Skin of body (tissue), 3 donors: ENCODE measurements at places on chromosomes 5 and 9.

- DNase-seq = peak; percentile 57
Observed at GRCh38 chr9:38318759-38319495, 73.6 kb upstream of the ALDH1B1 start.

- DNase-seq = no peak
Observed at GRCh38 chr9:97855899-97856298, 2.9 kb downstream of the FOXE1 start.

- DNase-seq = no peak
Observed at GRCh38 chr5:148798786-148799185, 27.6 kb upstream of the ADRB2 start.

DNA sequence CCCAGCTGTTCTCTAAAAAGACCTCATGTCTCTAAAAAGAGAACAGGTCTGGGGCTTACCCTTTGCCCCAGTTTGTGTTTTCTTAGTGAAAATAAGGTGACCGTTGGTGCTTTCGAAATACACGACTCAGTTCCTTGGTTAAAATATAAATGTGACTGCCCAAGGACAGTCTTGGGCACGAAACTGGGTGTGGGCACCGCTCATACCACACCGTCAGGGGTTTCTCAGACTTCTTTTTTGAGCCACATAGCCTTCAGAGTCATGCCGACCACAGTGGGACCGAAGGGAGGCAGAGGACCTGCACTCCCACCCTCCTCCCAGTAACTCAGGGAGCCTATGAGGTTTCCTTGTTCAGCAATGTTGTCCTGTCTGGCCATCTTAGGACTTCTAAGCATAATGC, 6.5 kb downstream of the SNX18 start:
- DNase-seq = no peak

- no peak for DNase-seq
Observed at GRCh38 chr5:164115420-164115819, 610.0 kb downstream of the MAT2B start.

DNA sequence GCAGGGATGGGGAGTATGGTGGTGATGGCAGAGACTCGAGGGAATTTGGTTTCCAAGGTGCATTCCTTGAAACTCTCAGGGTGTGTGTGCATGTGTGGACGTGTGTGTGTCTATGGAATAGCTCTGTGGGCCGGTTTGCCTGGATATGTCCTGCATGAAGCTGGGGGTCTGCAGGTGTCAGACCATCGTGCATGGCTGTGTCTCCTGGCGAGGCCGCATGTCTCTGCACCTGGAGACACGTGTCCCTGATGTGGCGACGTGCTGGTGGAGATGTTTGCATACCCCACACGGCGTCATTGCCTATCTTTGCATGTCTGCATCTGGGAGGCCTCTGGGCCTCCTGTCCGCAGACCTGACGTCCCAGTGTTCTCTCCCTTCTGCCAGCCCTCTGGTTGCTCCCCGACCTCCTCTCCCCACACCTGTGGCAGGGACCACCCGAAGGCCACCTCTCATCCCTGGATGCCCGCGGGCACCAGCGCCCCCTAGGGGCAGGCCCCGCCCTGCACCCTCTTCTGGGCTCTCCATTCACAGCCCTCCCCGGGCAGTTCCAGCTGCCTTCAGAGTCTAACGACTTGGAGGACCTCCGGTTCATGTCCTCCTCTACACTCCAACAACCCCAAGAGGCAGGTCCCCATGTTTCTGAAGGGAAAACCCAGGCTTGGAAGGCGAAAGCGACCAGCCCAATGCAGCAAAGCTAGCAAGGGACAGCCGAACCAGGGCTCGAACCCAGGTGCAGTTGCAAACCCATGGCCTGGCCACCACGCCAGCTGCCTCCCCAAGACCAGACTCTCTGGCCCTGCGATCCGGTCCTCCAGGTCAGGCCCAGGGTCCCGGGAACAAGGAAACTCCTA, 88.6 kb downstream of the LMX1B start:
- no peak for DNase-seq

- DNase-seq = no peak
Observed at GRCh38 chr5:108636135-108636853, 111.4 kb upstream of the FER start.

GRCh38 chr9:21744841-21745240, 57.6 kb upstream of the MTAP start:
- peak; percentile 73 for DNase-seq
